Stimulated activated CD4-positive, alpha-beta T cell treated with anti-CD3 and anti-CD28 coated beads, TNF-alpha, amount 100 ng/mL, for 1 hour (primary cell): ENCODE measurements at places on chromosomes 1 and 21.

GRCh38 chr1:236081546-236082227 is 16.8 kb upstream of the NID1 start:
- no peak for DNase-seq

DNA sequence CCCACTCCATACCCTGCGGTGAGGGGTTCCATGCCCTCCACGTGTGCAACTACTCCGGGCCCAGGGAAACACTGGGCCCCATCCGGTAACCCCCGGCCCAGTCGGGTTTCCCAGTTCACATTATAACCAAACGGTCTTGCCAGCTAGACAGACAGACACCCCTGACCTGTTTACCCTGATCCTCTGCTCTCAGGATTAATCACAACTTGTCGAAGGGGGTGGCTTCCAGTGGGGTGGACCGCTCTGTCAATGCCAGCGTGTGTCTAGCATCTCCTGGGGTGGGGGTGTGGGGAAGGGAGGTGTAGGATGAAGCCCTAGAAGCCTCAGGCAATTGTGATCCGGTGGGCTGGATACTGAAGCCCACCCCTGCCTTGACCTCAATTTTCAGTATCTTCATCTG is 4.6 kb upstream of the OLIG2 start:
- no peak for DNase-seq

DNA sequence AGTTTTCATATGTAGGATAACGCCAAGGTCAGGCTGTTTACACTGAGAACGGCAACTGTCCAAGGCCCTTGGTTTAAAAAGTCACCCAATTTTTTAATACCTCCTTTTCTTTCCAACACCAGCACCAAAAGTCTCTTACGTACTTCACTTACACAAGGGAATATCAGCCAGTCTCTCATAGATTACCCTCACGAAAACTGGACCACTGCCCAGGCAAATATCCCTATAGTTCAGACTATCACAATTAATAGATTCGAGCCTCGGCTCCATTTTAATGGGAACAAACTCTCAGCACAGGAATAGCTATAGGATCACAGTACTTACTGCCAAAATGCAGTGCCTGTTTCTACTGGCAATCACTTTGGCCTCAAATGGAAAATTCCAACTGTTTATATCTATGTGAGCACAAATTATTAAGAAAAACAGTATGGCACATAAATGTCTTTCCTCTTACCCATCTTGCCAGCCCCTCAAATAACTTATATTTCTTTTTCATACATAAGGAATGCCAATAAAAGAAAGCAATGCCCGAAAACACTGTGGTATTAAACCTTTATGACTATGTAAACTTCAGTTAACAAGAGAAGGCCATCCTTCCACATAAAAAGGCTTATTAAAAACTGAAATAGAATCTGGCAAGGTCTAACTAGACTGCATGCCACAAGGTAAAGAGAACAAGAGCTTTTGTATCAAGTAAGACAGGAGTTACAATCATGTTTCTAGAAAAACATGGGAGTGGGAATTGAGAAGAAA is 97.8 kb downstream of the SLC45A1 start:
- DNase-seq: no peak

- DNase-seq: peak; percentile 31
Observed at GRCh38 chr21:42117229-42117966, 46.3 kb downstream of the UMODL1 start.

- DNase-seq: no peak
Observed at GRCh38 chr1:11615090-11615489, 39.1 kb downstream of the FBXO2 start.

DNA sequence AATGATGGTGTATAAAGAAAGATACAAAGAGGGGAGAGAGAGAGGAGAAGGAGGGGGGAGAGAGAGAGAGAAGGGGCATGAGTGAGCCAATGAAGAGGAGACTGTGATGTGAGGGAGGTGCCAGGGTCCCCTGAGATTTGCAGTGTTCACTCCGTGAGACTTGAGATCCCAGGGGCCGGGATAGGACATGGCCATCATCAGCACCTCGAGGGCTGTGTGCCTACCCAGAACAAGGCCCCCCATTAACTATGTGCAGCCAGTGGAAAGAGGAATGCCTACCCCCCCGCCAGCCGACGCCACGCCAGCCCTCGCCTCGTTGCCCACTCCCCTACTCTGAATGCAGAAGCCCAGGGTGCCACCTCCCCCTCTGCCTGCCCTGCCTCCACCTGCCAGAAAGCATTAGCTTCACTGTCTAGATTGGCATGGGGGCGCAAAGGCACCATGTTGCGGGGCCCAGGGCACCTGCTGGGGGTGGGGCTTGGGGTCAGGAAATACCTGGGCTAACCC is 14.8 kb downstream of the LGR6 start:
- no peak for DNase-seq

DNA sequence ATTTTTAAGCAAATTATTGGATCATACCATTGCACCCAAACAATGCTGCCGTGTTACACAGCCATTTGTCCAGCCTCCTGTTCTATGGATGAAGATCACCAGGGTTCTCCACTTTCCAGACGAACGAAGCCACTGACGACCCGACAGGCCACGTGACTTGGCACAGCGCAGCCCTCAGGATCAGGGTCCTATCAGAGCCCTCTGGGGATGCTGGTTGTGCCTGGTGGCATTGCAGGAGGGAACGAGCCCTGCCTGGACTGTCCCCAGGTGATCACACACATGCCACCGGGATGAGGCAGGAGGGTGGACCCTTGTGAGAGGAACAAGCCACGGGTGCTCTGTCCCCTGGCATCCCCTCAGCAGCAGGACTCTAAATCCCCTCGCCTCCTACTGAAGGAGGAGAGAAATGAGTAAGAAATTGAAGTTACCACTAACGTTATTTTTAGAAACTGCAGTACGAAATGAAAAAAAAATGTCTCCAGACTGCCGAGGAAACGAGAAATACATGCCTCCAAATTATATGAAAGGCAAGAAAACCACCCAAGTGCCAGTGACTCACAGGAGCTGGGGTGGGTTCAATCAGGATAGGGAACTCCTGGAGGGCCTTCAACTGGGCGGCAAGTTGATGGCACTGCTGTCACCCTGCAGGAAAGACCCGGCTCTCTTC is 58.7 kb upstream of the PDE9A start:
- no peak for DNase-seq

DNA sequence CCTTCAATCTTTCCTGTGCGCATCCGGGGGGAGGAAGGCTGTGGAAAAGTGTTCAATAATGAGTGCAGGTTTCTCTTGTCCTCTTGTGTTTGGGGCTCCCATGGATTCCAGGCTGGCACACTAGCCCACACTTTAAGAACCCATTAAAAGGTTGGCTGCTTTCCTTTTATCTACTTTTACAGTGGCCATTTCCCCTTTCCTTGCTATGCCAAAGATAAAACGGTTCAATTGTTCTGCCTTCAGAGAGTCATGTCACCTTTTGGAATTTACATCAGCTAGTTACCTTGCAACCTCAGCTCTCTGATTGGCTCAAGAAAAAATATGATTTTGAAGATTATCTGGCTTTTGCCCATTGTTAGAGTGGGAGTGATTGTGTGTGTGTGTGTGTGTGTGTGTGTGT is 182.3 kb downstream of the SDCCAG8 start:
- no peak for DNase-seq

GRCh38 chr1:172408958-172409357 is 11.5 kb upstream of the C1orf105 start:
- DNase-seq: no peak

- no peak for DNase-seq
Observed at GRCh38 chr1:45051005-45051772, 39.1 kb downstream of the UROD start.

DNA sequence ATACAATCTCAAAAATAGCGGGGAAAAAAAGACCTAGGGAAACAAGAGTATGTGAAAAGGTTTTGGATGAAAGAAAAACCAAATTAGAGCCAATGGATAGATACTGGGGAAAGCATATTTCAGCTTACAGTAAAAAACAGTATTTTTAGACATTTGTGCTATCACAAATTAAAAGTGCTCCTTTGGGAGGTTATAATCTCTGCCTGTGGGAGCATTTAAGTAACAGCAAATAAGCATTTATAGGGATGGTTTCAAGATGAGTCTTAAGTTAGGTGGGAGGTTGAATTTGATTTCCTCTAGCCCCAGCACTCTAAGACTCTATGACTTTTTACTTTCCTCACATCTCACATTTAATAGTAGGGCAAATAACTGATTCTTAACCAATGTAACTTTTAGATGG is 79.6 kb upstream of the SLFNL1 start:
- no peak for DNase-seq

DNA sequence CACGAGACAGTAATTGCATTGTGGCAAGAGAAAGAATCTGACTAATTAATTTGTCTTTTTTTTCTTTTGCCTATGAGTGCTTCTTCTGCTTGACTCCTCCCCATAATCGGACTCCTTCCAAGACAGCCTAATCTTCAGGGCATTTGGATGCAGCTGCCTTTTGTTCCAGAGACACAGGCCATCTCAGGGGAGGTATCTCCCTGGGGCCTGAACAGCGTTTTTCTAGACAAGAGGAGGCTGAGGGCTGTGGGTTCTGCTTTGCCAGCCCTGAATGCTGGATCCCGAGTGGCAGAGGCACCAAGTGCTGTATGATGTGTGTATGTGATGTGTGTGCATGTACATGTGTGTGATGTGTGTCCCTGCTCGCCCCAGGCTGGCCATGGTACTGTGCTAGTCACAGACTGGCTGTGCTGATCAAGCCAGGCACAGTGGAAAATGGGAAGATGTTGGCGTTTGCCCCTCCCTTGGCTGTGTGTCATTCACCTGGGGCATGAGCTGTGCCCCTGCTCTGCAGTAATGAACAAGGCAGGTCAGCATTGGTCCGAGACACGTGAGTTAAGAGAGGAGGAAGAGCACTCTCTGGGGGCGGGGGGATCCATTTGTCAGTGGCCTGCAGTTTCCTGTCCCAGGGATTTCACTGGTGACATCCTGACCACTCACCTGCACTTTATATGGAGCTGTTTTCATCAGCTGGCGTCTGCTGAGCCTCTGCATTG is 77.2 kb downstream of the ADARB1 start:
- no peak for DNase-seq

DNA sequence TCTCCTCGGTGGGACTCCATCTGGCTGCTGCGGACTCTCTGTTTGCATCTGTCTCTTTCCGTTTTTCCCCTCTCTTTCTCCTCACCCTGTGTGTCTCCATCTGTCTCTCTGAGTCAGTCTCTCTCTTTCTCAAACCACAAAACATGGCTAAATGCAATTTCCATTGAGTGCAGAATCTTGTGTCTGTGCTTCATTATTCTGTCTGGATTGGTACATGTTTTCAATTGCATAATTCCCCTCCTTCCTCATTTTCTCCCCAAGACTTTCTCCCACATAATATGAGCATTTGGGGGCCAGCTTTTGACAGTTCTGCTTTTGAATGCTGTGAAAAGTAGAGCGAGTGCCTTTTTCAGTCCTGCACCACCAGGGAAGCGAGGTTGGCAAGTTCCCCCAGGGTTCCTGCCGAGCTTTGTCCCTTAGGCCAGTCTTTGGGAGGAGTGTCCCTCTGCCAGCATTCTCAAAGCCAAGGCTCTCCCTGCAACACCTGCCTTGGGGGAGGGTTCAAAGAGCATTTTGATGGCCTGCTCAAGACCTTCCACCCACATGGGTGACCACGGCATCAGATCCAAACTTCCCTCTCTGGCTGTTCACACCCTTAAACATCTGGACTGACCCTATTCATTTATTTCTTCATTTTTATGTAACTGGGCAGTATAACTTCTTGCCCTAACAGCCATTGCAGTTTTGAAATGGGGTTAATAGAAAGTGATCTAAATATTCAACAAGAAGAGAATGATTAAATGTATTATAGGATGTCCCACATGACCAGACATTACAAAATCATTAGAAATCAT is 32.8 kb upstream of the SCMH1 start:
- DNase-seq: no peak

- DNase-seq: no peak
Observed at GRCh38 chr1:236147521-236148469, 5.5 kb downstream of the GPR137B start.
